DMS79 treated with DMSO at 0.1 percent for 48 hours (cell line): ENCODE measurements at places on chromosomes 12 and 14.
A peak's percentile ranks its signal among the peaks of the same experiment; 100 is the strongest.

GRCh38 chr14:104293231-104293841, 154.9 kb downstream of the KIF26A start:
- DNase-seq = no peak

GRCh38 chr14:105087308-105087962, 22.2 kb upstream of the GPR132 start:
- peak; percentile 64 for DNase-seq

DNA sequence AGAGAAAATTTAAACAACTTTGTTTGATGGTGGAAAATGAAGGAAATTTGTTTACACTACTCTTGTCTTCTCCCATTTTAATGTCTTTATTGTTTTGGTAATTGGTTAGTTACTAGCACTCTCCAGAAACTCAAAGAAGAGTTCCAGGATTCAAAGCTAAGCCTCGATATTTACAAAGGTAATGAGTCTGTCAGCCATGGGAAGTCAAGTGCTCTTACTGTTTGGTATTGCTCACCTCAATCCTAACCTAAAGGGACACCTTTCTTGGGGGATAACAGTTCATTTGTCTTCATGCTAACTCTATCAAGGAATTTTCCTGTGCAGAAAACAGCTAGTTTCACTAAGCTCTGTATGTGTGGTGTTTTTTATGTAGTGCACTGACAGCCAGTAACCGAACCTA, 222.9 kb upstream of the LMO3 start:
- DNase-seq = peak; percentile 58

- DNase-seq = peak; percentile 96
Observed at GRCh38 chr12:11853126-11853525, 203.7 kb downstream of the ETV6 start.

DNA sequence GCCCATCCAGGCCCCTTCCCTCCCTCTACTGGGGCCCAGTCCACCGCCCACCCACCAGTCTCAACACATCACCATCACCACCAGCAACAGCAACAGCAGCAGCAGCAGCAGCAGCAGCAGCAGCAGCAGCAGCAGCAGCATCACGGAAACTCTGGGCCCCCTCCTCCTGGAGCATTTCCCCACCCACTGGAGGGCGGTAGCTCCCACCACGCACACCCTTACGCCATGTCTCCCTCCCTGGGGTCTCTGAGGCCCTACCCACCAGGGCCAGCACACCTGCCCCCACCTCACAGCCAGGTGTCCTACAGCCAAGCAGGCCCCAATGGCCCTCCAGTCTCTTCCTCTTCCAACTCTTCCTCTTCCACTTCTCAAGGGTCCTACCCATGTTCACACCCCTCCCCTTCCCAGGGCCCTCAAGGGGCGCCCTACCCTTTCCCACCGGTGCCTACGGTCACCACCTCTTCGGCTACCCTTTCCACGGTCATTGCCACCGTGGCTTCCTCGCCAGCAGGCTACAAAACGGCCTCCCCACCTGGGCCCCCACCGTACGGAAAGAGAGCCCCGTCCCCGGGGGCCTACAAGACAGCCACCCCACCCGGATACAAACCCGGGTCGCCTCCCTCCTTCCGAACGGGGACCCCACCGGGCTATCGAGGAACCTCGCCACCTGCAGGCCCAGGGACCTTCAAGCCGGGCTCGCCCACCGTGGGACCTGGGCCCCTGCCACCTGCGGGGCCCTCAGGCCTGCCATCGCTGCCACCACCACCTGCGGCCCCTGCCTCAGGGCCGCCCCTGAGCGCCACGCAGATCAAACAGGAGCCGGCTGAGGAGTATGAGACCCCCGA, 6.8 kb upstream of the RNU7-1 start:
- no peak for DNase-seq
